Suppressor macrophage treated with lipopolysaccharide for 1 hour (primary cell): ENCODE measurements at places on chromosomes 6 and 20.

DNA sequence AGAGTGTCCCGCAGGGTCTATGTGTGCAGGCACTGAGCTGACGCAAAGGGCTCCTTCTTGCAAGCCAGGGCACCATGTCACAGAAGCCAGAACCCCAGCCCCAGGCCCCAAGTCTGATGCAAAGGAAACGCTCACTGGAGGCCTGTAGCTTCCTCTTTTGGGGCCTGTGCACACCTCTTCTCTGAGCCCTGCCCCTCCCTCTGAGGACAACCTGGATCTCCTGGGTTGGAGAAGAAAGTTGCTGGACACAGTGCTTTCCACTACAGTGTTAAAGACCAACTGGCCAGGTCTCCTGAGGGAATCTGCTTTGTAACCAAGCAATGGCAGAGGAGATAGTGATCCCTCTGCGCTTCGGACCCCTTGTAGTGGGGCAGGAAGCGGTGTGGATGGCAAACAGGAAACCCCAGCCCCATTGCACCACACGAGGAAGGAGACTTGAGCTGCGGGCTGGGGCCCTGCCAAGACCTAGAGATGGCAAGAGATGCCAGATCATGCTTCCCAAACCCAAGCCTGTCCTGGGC lies 90.0 kb downstream of the PRND start:
- peak; percentile 42 for DNase-seq

- no peak for DNase-seq
Measured at GRCh38 chr6:38573801-38574395, 65.8 kb downstream of the BTBD9 start.

- DNase-seq = peak; percentile 51
Measured at GRCh38 chr6:16345449-16346330, 107.3 kb downstream of the GMPR start.

- DNase-seq = no peak
Measured at GRCh38 chr20:4717816-4718570, 3.7 kb upstream of the PRND start.

DNA sequence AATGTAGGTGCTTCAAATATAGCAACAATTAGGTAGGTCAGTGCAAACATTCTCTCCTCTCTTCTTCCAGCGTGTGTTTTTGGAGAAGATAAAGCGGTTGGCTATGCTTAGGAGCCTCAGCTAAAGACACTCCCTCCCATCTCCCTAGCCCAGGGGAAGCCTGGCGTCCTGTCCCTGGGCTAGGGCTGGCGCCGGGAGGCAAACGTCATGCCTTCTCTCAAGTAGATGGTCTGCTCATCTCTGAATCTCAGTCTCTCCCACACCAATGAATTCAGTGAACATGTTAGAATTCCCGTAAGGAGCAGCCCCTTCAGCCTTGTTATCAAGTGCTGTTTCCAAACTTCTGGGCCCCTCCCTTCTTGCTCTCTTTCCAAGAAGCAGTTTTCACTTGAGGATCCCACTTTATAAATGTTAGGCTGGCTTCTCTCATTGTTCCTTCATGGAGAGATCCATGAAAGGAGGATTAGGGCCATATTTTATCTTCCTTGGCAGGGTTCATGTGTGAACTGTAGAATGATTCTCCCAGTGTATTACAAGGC lies 142.8 kb downstream of the CLIC5 start:
- no peak for DNase-seq

DNA sequence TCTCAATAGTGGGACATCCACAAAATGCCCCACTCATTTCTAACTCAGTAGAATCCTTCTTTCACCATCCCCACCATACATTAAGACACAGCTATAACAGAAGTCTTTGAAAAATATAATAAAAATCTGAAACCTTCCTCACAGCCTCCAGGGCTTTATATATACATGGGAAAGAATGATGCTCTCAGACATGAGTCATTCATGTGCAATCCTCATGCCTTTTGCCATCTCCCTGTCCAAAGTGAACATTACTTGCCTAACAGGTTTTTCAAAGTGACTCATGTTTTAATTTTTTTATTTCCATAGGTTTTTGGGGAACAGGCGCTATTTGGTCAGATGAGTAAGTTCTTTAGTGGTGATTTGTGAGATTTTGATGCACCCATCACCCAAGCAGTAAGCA lies 162.7 kb downstream of the RALGAPA2 start:
- peak; percentile 63 for DNase-seq

GRCh38 chr6:104711371-104711770 lies 148.3 kb downstream of the HACE1 start:
- DNase-seq = peak; percentile 33

- no peak for DNase-seq
Measured at GRCh38 chr6:127342296-127342945, 988 bp downstream of the ECHDC1 start.

- peak; percentile 68 for DNase-seq
Measured at GRCh38 chr20:36754656-36755222, 8.8 kb upstream of the NDRG3 start.

- DNase-seq = peak; percentile 91
Measured at GRCh38 chr20:63822276-63822696, 8.8 kb downstream of the ZBTB46 start.

DNA sequence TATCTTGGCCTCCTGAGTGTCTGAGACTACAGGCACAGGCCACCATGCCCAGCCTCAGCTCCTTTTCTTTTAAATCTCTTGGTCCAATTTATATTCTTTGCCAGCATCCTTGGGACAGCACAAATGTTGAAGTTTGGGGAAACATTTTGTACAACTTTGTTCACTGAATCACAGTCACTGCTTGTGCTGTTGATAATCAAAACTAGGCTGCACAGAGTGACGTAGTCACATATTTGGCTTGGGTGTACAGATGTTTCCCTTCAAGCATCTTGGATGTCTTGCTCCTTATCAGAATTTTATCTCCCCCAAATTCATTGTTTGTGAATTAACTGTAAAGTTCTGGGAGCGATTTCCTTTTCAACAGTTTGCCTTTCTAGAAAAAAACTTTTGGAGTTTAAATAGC lies 17.9 kb downstream of the CARMIL1 start:
- no peak for DNase-seq

DNA sequence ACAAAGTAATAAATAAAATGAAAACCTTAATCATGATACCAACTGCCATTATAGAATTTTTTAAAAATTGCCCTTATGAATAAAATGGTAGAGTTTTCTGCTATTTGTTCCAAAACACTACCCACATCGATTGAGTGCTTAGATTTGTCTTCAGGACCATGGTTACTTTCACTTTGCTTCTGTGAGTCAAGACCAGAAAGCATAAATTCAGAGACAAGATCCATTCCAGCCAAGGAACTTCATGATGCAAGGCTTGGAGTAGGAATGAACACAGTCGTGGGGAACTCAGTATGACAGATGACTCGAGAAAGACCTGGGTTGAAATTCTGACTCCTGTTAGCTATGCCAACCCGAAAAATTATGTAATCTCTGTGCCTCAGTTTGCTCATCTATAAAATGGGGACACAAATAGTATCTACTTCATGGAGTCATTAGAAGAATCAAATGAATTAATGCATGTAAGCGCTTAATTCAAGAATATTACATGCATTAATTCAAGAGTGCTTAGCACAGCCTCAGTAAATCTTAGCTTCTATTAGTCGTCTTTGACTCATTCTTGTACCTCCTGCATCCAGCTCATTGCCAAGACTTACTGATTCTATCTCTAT lies 72.5 kb upstream of the MYLIP start:
- no peak for DNase-seq

DNA sequence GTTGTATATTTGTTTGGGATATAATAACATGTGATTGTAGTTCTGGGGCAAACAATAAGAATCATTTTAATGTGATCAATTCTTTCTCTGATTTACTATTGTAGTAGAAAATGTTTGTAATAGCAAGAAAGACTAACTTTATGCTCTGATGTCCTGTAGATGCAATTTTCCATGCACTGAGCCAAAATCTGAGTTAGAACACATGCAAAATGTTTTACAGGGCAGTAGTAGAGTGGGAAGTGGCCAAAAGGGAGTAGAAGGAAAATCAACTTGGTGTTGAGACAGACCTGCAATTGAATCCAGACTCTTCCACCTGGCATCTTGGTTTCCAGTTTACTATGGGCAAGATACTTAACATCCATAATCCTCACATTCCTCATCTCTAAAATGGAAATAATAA lies 93.5 kb upstream of the BMP5 start:
- no peak for DNase-seq

DNA sequence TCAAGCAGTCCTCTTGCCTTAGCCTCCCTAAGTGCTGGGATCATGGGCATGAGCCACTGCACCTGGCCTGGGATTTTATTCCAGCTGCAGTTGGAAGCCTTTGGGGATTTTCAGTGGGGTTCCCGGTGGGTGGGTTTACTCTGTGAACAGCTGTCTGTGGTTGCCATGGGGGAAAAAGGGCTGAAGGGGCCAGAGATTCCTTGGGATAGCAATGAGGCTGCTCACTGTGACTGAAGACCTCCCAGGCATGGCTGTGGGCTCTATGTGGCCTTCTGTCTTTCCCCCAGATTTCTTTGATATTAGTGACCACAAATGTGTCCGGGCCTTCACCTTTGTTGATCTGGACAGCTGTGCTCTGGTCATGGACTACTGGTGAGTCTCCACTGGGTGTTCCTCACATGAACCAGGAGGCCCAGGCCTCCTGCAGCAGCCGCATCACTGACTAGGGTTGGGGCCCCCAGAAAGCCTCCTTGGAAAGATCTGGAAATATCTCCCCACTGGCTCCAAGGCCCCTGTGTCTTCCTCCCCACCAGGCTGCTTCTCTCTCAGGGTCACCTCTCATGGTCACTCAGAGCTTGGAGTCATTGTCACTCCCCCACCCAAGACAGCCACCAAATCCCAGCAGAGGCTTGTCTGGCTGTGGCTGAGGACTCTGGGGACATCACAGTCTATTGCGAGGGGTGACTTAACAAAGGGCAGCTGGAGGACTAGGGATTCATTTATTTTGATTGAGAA lies 33.4 kb downstream of the EFCAB8 start:
- no peak for DNase-seq

- DNase-seq = no peak
Measured at GRCh38 chr6:74073999-74074398, 378.0 kb downstream of the CD109 start.

DNA sequence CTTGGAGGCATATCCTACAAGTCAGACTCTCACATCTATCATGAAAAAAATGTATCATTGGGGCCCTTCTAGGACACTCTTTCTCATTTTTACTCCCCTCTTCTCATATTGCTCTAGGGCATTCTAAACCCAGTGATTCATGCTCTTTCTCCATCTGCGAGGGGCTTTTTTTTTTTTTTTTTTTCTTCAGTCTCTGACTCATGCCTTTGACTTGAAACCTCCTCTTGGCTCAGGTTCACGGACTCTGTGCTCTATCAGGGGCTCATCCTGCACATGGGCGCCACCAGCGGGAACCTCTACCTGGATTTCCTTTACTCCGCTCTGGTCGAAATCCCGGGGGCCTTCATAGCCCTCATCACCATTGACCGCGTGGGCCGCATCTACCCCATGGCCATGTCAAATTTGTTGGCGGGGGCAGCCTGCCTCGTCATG lies 17.8 kb downstream of the SLC22A1 start:
- no peak for DNase-seq

DNA sequence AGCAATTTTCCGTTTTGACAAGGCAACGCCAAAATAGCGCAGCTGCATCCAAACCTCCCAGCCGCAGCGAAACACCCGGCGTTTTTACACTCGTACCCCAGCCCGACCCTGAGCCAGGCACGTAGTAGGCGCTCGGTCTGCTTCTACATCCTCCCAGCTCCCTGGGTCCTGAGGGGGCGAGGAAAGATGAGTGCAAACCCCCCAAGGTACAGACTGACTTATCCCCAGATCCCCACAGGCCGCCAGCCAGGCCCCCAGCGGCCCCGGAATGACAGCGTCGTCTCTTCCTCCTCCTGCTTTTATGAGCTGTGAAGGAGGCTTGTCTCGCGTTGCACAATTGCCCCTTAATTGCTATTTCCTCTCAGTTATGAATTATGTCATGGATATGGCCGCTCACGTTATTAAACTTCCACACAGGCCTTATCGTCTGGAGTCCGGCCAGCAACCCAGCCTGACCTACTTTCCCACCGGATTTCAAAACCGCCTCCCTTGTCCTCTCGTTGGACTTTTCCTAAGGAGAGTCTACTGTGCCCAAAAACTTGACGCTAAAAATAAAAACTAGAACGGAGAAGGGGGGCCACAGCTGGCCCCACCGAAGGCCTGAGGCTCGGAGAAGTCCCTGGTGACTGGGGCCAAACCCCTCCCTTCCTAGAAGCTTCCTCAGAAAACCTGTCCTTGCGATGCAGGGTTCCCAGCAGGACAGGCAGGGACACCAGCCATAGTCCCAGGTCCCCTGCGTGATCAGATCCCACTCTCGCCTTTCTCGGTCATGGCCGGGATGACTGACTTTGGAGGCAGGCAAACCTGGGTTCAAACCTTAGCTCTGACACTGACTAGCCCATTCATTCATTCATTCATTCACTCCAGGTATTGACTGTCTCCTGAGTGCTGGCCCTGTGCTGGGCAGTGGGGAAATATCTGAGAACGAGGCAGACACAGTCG lies 130.9 kb upstream of the PTPN1 start:
- DNase-seq = peak; percentile 72

DNA sequence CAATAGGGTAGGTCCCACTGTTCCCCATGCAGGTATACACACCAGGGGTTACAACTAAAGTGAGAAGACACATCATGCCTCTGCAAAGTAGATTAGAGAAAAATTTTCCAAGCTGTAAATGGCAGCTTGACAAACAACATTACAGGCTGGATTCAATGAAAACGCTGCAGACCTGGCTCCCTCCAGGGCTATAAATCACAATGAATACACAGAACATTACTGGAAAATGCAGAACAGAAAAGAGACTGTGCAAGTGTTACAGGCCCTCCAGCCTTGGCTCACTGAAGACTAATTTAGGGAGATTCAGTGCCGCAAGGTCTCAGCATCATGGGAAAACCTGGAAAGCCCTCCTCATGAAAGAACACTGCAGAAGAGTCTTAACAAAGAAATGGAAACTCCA lies 207.8 kb downstream of the KHDC1L start:
- no peak for DNase-seq

DNA sequence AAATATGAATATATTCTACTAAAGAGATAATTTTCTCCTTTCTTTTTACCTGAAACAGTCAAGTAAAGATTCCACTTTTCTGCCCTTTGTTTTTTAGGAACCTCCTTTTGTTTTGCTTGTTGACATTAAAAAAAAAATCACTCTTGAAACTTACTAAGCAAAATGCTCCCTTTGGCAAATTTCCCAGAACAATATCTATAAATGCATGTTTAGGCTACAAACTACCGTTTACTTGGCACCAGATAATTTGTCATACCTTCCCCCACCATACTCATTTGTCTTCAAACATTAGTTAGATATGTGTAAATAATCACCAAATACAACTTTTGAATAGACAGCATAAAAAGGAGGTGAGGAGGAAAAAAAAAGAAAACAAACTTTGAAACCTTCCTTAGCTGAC lies 604.7 kb downstream of the RFPL4B start:
- no peak for DNase-seq

DNA sequence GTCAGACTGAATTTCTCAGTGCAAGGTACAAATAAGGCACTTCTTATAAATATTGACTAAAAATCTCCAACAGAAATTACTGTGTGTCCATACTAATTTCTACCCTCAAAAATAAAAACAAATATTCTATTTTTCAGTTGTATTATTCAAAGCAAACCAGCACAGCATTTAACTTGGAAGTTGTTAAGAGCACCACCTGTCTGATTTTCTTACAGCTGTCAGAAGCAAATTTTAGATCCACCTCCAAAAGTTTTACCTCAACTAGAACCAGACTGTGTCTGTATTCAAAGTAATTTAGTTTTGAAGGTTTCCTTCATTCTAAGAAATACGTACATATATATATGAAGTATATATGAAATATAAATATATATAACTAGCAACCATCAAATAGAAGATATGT lies 1.2 kb downstream of the TRDN start:
- DNase-seq = no peak
